ENCODE measurements at places on chromosomes 3 and 15.

- no peak for DNase-seq
Measured at GRCh38 chr3:12803371-12803770, 6.9 kb downstream of the CAND2 start.

GRCh38 chr3:134093956-134094355 lies 64.2 kb upstream of the SLCO2A1 start:
- no peak for DNase-seq

DNA sequence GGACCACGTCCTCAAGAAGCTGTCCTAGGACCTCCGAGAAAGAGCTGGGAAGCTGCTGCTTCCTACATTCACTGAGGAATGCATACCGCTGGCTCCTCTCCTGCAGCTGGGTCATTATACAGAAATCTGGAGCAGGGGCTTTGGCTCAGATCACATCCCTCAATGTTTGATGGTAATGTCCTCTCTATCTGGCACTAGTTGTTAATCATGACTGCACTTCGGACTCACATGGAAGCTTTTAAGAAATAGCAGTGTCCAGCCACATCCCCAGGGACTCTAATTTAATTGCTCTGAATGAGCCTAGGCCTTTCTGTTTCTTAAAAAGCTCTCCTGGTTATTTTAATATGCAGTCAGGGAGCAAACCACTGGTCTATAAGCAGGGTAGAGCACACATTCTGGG lies 25.7 kb upstream of the MYRIP start:
- DNase-seq = no peak

DNA sequence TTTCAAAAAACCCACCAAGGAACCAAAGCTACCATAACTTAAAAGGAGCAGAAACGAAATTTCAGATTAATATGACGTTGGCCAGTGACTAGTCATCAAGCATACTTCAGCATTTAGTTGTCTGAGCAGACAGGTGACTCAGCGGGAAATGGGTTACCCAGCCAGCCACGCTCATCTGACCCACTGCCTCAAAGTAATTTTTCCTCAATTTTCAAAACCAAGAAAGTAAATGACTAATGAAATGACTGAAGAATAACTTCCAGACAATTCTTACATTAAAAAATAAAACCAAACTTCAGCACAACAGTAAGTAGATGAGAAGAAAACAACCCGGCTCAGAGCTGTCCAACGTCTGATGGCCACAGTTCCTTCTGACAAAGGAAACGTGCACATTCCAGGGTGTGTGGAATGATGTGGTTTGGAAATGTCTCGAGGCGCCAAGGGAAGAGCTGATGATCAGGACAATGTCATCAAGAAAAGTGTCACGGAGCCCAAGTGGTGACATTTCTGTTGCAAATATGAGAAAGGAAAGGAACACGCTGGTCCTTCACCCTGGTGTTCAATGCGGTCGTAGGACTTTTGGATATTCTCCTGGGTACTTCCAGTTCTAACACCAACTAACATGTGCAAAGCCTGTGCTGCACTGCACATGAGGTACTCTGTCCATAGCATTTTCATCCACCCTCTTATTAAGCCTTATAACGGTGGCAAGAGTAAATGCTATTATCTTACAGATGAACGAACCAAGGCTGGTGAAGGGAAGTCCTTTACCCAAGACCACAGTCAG lies 79.1 kb downstream of the FOXP1 start:
- DNase-seq = no peak

DNA sequence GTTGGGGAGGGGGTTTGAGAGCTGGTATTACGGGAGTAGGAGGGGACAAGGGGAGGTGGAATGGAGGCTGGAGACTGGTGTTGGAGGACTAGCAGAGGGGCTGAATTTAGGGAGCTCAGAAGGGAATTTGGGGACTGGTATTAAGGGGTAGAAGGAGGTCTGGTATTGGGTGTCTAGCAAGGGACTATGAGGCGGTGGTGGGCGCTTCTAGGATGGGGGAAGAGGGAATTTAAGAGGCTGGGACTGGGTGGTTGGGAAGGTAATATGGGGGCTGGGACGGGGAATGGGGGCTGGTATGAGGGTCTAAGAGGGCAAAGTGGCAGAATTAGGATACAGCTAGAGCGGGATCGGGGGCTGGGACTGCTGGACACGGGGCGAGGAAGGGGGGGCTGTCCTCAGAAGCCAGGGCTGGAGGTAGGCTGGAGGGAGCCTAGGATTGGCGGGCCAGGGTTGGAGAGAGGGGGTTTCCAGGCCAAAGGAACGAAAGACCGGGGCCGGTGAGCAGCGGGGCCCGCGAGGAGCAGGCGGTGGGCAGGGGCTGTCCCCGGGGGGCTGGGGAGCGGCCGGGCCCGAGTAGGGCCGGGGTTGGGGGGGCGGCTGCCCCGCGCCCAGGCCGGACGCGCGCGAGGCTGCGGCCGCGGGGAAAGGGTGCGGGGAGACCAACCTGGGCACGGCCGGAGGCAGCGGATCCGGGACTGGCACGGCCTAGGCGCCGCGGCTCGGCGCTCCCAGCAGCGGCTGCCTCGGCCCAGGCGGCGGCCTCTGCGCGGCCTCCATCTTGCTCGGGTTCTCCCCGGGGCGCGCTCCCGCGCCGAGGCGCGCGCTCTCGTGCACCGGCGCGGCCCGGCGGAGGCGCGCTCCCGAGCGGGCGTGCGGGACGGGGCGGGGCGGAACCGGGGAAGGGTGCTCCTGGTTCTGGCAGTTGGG lies at the start of gene LHFPL4:
TSS of gene LHFPL4 (minus strand) at position 802 of the 927 bp plus-strand sequence. CDS start 1,143 bp downstream, outside the sequence.
- no peak for DNase-seq

DNA sequence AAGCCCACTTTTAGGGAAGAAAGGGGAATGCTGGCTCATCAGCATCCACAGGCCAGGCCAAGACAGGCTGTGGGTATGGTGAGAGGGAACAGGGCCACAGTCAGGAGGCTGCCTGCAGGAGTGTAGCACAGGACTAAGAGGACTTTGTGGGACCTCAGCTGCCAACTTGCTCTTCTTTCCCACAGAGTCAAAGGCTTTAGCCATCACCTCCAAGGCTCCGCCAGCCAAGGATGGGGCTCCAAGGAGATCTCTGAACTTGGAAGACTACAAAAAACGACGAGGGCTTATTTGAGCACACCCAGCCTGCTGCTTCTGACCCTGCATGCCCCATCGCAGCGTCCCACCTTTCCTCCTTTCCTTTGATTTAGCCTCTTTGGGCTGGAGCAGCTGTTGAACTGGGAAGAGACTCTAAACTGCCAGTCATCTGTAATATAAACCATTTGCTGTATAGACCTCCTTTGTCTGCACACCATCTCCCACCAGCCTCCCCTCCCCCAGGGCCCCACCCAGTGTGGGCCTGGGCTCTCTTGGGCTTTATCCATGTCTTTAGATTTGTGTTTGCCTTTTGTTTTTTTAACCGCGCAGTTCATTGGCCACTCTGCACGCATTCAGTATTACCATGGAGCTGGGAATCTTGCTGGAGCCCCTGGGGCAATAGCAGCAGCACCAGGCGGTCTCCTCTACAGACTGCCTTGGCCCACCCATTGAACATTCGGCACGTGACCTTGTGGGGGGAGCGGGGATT lies 13.1 kb upstream of the ITPKA start:
- no peak for DNase-seq

DNA sequence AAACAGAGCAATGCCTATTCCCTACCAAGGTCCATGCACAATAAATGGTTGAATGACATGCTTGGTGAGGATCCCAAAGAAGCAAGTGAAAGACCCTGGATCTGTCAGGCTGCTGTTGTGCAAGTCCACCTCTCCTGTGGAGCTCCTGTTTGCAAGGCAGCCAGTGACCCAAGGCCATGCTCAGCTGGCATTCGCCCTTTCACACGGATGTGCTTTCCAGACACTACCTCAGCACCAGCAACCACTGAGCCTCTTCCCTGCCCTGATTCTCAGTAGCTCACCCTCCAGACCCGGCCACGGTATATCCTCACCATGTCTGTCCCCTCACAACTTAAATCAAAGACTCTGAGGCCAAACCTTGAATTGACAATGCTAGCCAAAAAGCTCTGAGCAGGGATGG lies 23.3 kb downstream of the WWTR1 start:
- DNase-seq = no peak

GRCh38 chr15:33956397-33956796 lies 11.9 kb upstream of the CHRM5 start:
- DNase-seq = no peak

DNA sequence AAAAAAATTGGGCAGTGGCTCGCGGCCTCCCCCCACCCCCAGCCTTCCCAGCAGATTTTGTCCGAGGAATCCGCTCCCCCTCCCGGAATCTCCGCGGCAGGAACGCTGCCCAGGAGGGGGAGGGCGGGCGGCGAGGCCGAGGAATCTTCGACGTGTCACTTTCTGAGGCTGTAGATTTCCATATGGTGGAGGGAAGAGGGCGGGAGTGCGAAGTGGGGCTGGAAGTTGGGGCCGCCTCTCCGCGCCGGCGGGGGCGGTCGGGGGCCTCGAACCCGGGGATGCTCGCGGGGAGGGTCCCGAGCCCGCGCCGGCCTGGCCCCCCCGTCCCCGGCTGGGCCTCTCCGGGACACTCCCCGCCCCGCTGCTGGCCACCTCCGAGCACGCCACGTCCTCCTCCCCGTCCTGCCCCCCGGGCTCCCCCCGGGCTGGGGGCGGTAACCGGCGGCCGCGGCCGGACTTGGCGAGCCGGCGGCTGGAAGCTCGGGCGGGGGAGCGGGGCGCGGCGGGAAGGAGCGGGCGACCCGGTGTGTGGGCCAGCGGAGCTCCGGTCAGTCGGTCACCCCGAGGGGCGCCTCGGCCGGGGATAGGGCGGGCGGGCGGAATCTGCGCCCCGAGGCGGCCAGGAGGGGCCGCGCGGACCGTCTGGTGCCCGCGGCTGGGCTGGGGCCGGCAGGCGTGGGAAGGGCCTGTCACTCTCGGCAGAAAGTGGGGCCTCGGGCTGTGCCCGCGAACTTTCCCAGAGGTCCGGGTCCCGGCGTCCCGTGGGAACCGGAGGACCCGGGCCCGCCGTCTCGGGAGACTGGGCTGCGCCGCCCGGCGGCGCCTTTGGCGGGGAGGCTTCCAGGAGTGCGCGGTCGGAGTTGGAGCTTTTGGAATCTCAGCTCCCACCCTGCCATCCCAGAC lies 951 bp downstream of the FNDC3B start:
- DNase-seq = peak; percentile 50

- DNase-seq = no peak
Measured at GRCh38 chr15:78651007-78651406, 10.0 kb upstream of the CHRNB4 start.

GRCh38 chr3:31350307-31350706 lies 182.4 kb upstream of the STT3B start:
- DNase-seq = no peak

- DNase-seq = no peak
Measured at GRCh38 chr15:98893401-98893800, 114.2 kb downstream of the PGPEP1L start.

GRCh38 chr3:29285471-29286071 lies 4.7 kb downstream of the RBMS3 start:
- DNase-seq = no peak

- DNase-seq = peak; percentile 55
Measured at GRCh38 chr15:70504299-70504951, 258.9 kb downstream of the UACA start.

DNA sequence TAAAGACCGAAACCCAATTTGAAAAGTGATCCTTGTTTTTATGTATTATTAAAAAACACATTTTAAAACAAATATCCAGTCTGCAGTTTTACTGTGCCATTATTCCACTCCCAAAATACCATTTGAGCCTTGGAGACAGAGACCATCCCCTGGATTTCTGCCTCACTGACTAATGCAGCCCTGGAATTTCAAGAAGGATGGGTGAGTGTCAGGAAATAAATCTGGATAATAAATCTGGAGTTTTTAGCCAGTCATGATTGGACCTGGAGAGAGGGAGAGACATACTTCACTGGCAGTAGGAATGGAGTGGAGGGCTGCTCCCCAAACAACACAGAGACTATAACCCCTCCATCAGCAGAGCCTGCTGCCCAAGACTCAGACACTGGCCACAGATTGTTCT lies 123.3 kb downstream of the MYLK start:
- no peak for DNase-seq

DNA sequence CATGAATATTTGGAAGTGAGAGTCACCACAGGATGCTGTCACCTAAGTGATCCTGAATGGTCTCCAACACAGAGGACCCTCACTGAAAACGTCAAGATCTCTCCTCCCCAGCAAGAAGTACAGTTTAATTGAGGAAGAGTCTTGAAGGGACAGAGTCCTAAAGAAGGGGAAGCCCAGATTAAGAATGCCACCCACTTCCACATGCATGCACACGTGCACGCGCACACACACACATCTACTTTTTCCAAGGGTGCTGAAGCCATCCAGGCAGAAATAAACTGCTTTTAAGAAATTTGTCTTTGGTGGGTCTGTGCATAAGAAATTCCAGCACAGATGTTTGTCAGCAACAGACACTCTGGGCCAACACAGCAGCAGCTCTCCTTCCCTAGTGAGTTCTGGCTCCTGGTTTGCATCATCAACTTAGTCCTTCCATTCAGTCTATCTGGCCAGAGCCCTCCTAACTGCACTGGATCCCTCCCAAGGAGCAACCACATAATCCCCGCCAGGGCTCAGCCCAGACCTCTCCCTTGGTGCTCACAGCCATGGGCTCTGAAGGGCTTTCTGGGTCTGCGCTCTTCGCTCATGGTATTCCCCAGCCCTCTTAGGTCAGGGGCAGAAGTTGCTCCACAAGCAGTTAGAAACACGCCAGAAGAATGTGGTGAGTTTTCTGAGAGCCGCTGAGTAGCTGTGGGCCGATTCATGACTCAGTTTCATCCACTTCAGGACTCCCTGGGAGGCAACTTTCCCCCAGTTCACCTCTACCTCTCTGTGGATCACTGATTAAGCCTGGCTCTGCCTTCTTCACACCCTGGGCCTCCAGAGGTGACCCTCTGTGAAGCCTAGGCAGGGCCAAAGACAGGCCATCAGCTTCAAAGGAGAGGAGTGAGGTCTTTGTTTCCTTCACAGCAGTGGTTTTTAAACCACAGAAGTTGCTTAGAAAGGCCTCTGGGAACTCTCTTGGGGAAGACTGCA lies 132.6 kb upstream of the LIPC start:
- DNase-seq = no peak

DNA sequence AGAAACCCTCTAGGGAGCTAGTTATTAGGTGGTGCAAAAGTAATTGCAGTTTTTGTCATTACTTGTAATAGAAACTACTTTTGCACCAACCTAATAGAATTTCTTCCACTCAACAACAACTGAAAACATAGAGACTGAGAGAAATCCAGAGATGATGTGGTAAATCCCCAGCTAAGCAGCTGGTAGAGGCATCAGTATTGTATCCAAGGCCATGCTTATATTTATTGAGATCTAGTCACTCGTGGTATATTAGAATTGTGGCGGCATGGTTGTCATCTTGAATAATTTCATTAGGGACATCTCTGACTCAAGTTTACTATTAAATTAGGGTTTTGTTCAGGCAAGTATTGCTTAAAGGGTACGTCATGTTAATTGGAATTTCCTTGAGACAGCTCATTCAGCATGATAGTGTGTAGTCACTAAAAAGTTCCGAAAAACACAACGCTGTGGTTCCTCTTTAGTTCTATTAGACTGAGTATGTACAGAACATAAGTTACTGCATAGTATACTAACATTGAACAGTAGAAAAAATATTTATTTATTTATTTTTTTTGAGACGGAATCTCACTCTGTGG lies 35.3 kb downstream of the PAK2 start:
- no peak for DNase-seq

DNA sequence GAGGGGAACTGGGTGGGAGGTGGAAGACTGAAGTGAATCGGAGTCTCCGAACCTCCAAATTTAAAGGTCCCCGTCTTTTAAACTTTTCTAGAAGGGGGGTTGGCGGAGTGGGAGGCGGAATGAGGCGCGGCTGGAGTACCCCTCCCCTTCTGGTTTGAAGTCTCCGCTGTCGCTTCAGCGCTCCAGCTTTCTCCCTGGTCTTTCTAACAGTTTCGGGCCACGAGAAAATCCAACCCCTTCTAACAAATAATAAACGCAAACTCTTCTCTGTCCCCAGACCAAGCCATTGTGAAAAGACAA lies 2.5 kb upstream of the MECOM start:
- no peak for DNase-seq

All from activated naive CD8-positive, alpha-beta T cell treated with anti-CD3 and anti-CD28 coated beads, Interleukin-2, amount 50 U/mL, for 24 hours (primary cell).